Aorta (tissue), 5 donors: ENCODE measurements at places on chromosomes 4 and X. TPM values are rescaled to one million over a fixed set of nuclear protein-coding genes. Genes with fewer than 3 reads are reported as not detected.

Gene TSPAN7
- total RNA-seq, result 35.2 TPM

Gene RASGEF1B
- 12.6 TPM for total RNA-seq

Gene ZBED1
- total RNA-seq, result 31.3 TPM

Gene PF4V1
- 0.88 TPM for total RNA-seq

Gene RASSF6
- not detected for total RNA-seq

Gene NLGN3
- 4.5 TPM for total RNA-seq

Gene DNAAF6
- not detected for total RNA-seq

Gene MSANTD1
- 3.5 TPM for total RNA-seq

- H3K27ac ChIP-seq, result no peak overlapping the region
- no peaks in the 10 kb centered on the region for H3K36me3 ChIP-seq
- no peak overlapping the region for H3K4me3 ChIP-seq
- H3K4me1 ChIP-seq, result no peaks in the 10 kb centered on the region
These were observed 36.1 kb downstream of the FRMPD4 start for GRCh38 chrX:12174358-12174757.

- H3K4me3 ChIP-seq, result no peak overlapping the region
- H3K27me3 ChIP-seq, result no peaks in the 10 kb centered on the region
- no peak overlapping the region for H3K27ac ChIP-seq
- no peaks in the 10 kb centered on the region for H3K36me3 ChIP-seq
- no peak for DNase-seq
These were observed 65.6 kb downstream of the DCAF8L1 start for GRCh38 chrX:27915617-27916016.

DNA sequence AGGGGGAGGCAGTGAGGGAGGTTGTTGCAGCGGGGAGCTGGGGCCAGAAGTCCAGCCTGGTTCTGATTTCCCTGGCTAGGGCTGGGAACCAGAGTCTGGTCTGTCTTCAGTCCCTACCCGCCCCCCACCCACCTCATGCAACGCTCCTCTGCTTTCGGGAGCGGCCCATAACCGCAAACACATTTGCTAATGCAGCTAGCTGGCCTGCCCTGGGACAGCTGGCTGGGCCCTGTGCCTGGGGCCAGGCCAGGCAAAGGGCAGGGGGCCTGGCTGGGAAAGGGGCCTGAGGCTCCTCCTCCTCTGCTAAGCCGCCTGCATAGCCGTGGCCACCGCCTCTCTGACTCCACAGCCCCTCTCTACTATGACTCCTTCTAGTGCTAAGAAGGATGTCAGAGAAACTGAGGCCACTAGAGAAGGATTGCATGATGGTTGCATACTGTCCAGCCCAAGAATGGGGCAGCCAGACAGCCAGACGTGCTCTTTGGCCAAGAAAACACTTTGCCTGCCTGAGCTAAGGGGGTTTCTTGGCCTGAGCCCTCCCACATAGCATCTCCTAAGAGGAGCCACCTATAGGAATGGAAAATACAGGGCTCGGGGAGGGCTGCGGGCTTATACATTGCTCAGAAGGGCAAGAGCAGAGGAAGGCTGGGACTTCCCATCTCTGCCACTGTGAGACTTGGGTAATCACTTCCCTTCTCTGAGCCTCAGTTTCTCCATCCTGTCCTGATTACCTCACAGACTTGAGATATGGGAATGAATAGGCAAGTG lies 76.9 kb downstream of the PJA1 start:
- no peak for DNase-seq
- H3K36me3 ChIP-seq, result no peaks in the 10 kb centered on the region
- no peaks in the 10 kb centered on the region for H3K27me3 ChIP-seq
- H3K4me3 ChIP-seq, result no peak overlapping the region
- H3K27ac ChIP-seq, result no peak overlapping the region
- H3K4me1 ChIP-seq, result no peaks in the 10 kb centered on the region

DNA sequence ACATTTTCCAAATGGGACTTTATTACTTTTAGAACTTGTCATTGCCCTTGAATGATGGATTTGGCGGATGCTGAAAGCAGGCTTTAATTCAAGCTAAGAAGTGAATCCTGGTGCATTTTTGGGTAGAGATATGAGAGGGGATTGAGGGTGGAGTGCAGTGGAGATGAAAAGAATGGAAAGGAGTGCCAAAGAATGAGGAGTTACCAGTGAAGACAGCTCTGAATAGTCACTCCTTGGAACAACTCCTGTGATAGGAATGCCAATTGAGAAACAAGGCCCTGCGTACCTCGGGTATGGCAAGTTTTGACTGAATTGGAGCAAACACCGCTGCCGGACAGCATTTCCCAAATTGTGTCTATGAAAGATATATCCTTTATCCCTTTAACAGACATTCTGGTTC lies 36.5 kb upstream of the ETNPPL start:
- no peaks in the 10 kb centered on the region for H3K4me1 ChIP-seq
- no peak for DNase-seq
- H3K4me3 ChIP-seq, result no peak overlapping the region
- H3K36me3 ChIP-seq, result no peaks in the 10 kb centered on the region
- no peaks in the 10 kb centered on the region for H3K27me3 ChIP-seq
- no peak overlapping the region for H3K27ac ChIP-seq

DNA sequence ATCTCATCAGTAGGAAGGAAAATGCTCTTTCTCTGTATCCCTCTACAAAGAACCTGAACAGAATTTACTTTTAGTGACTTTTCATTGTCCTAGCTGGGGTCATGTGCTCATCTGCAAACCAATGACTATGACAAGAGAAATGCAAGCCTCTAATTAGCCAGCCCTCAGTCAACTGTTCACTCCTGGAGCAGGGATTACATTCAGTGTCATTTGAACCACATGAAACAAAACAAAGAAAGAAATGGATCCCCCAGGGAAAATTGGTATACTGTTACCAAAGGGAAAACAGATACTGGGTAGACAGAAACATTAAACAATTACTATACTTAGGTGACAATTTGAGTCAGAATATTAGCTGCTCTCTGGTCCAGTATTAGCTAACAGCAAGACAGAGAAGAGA lies 173.6 kb downstream of the RCHY1 start:
- DNase-seq, result no peak
- H3K36me3 ChIP-seq, result no peaks in the 10 kb centered on the region
- H3K4me1 ChIP-seq, result peaks cover 2% of the 10 kb centered on the region
- H3K27ac ChIP-seq, result no peak overlapping the region

GRCh38 chr4:3239303-3239702 lies 9.7 kb upstream of the MSANTD1 start:
- H3K4me1 ChIP-seq, result no peaks in the 10 kb centered on the region
- H3K27me3 ChIP-seq, result no peaks in the 10 kb centered on the region
- H3K4me3 ChIP-seq, result no peak overlapping the region
- no peak overlapping the region for H3K27ac ChIP-seq

DNA sequence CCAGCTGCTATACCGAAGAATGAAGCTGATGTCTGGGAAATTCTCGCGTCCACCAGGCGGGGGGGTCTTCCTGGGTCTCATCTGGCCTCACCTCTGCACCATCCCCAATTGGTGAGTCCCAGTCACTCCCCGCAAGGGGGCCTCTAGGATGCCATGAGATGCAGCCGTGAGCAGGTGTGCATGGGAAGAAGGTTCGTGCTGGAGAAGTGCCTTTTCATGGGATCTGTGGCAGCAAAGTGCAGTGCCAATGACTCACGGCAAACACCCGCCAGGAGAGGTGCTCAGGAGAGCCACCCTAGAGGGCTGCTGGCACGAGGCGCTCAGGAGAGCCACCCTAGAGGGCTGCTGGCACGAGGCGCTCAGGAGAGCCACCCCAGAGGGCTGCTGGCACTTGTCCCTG lies 55.1 kb downstream of the CPZ start:
- H3K27ac ChIP-seq, result no peak overlapping the region
- no peaks in the 10 kb centered on the region for H3K27me3 ChIP-seq
- no peak for DNase-seq
- H3K36me3 ChIP-seq, result no peaks in the 10 kb centered on the region

- no peak overlapping the region for H3K27ac ChIP-seq
- no peak overlapping the region for H3K4me3 ChIP-seq
- H3K36me3 ChIP-seq, result no peaks in the 10 kb centered on the region
These were observed 73.1 kb upstream of the FMR1 start for GRCh38 chrX:147838465-147839131.

GRCh38 chrX:145825896-145826295 lies 8.3 kb downstream of the SLITRK2 start:
- no peak for DNase-seq
- no peaks in the 10 kb centered on the region for H3K4me1 ChIP-seq
- H3K4me3 ChIP-seq, result no peak overlapping the region
- H3K27ac ChIP-seq, result no peak overlapping the region
- H3K36me3 ChIP-seq, result no peaks in the 10 kb centered on the region
- H3K27me3 ChIP-seq, result no peaks in the 10 kb centered on the region

- H3K27ac ChIP-seq, result no peak overlapping the region
- H3K4me1 ChIP-seq, result no peaks in the 10 kb centered on the region
- H3K36me3 ChIP-seq, result no peaks in the 10 kb centered on the region
These were observed 1.5 kb downstream of the GRID2 start for GRCh38 chr4:92305148-92305877.

GRCh38 chr4:89351201-89351600 lies 43.6 kb upstream of the GPRIN3 start:
- no peak overlapping the region for H3K4me3 ChIP-seq
- no peaks in the 10 kb centered on the region for H3K4me1 ChIP-seq
- H3K36me3 ChIP-seq, result no peaks in the 10 kb centered on the region
- no peak for DNase-seq
- no peaks in the 10 kb centered on the region for H3K27me3 ChIP-seq
- H3K27ac ChIP-seq, result no peak overlapping the region

GRCh38 chr4:83758285-83758684 lies 222.4 kb downstream of the GPAT3 start:
- H3K36me3 ChIP-seq, result no peaks in the 10 kb centered on the region
- H3K4me3 ChIP-seq, result no peak overlapping the region
- no peak overlapping the region for H3K27ac ChIP-seq
- no peaks in the 10 kb centered on the region for H3K27me3 ChIP-seq
- no peaks in the 10 kb centered on the region for H3K4me1 ChIP-seq
- no peak for DNase-seq

- peak; percentile 86 for DNase-seq
- peak overlapping the region; percentile 53 for H3K27ac ChIP-seq
- H3K4me1 ChIP-seq, result peaks cover 2% of the 10 kb centered on the region
These were observed 969 bp downstream of the STIM2 start for GRCh38 chr4:26861434-26862186.

DNA sequence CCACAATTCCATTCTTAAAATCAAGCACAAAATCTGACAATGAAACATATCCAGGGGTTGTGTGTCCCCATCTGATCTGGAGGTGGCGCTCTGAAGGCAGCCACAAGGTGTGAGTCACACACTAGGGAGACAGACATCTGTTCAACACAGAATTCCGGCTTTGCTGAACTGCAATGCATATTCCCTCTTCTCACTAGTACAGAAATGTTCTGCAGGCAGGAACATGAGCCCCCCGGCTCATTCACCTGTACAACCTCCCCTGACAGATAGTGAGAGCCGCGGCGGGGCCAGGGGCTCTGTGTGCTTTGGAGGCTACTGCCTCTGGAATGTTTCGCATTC lies 41.9 kb downstream of the WDR1 start:
- no peak overlapping the region for H3K4me3 ChIP-seq
- H3K4me1 ChIP-seq, result no peaks in the 10 kb centered on the region
- no peak overlapping the region for H3K27ac ChIP-seq
- peaks cover 7% of the 10 kb centered on the region for H3K36me3 ChIP-seq
- no peak for DNase-seq
- no peaks in the 10 kb centered on the region for H3K27me3 ChIP-seq

DNA sequence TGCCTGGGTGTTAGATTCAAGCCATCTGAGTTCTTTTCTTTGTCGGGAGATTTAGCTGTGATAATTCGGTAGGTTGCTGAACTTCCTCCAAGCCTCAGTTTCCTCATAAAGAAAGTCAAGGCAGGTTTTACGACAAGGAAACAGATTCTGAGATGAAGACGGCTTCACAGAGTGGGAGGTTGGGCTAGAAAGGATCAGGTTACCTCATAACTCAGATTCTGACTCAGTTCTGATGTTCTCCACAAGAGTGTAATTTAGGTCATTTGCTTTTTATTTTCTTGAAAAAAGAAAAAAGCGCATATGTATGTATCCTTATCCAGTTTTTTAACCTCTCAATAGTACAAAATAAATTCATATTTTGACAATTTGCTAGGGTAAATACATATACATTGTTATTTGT lies 47.2 kb upstream of the ELOVL6 start:
- no peak overlapping the region for H3K4me3 ChIP-seq
- no peaks in the 10 kb centered on the region for H3K4me1 ChIP-seq
- no peak overlapping the region for H3K27ac ChIP-seq
- no peaks in the 10 kb centered on the region for H3K27me3 ChIP-seq

DNA sequence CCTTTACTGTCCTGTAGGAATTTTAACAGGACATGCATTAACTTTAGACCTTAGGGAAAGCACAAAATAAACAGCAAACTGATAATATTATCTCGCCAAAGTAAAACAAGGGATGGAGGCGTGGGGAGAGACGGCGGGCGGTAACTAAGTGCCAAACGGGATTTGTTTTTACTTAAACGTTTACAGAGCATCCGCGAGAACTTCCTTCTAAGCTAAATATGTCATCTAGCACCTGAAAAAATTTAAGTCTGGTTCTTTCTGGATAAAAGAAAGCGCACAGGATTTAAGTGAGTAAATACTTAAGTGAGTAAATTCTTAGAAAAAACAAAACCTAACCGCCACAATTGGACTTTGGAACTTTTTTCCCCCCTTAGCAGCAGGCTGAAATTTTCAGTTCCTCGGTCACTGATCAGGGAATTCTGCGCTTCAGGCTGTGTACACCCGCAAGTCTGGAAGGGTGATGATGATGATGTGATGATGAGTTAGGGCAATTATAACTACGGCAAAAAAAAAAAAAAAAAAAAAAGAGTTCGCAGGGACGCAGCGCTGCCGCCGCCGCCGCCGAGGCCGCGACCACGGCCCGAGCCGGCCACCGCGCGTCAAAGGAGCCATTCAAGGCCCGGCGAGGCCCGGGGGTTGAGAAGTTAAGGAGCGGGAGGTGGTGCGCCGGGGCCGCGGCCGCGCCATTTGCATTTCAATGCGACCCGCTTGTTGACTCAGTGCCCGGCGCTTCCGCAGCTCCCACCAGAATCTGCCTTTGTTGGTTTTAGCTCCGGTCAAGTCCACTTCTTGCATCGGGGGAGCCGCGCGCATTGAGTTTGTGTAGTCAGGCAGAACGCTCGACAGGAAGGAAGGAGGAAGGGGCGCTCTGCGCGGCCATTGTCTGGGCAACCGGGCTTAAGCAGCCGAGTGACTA lies 108.8 kb downstream of the SPRY1 start:
- peak; percentile 85 for DNase-seq
- peak overlapping the region; percentile 57 for H3K4me3 ChIP-seq
- peaks cover 1% of the 10 kb centered on the region for H3K4me1 ChIP-seq

- no peak overlapping the region for H3K4me3 ChIP-seq
- no peak overlapping the region for H3K27ac ChIP-seq
- H3K36me3 ChIP-seq, result no peaks in the 10 kb centered on the region
- H3K27me3 ChIP-seq, result no peaks in the 10 kb centered on the region
- H3K4me1 ChIP-seq, result no peaks in the 10 kb centered on the region
These were observed 17.5 kb upstream of the PPP2R2C start for GRCh38 chr4:6489927-6490326.

DNA sequence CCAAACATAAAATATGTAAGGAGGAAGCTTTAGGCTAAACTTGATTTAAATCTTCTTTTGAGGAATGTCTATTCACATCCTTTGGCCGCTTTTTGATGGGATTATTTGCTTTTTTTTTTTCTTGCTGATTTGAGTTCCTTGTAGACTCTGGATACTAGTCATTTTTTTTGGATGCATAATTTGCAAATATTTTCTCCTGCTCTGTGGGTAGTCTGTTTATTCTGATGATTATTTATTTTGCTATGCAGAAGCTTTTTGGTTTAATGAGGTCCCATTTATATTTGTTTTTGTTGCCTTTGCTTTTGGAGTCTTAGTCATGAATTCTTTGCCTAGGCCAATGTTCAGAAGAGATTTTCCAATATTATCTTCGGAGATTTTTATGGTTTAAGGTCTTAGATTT lies 144.9 kb downstream of the MAGEC2 start:
- H3K27ac ChIP-seq, result no peak overlapping the region
- no peaks in the 10 kb centered on the region for H3K36me3 ChIP-seq
- no peak overlapping the region for H3K4me3 ChIP-seq
- no peak for DNase-seq
- no peaks in the 10 kb centered on the region for H3K27me3 ChIP-seq
- H3K4me1 ChIP-seq, result no peaks in the 10 kb centered on the region
